ENCODE measurements at places on chromosomes 7 and 10.
A peak's percentile ranks its signal among the peaks of the same experiment; 100 is the strongest.

DNA sequence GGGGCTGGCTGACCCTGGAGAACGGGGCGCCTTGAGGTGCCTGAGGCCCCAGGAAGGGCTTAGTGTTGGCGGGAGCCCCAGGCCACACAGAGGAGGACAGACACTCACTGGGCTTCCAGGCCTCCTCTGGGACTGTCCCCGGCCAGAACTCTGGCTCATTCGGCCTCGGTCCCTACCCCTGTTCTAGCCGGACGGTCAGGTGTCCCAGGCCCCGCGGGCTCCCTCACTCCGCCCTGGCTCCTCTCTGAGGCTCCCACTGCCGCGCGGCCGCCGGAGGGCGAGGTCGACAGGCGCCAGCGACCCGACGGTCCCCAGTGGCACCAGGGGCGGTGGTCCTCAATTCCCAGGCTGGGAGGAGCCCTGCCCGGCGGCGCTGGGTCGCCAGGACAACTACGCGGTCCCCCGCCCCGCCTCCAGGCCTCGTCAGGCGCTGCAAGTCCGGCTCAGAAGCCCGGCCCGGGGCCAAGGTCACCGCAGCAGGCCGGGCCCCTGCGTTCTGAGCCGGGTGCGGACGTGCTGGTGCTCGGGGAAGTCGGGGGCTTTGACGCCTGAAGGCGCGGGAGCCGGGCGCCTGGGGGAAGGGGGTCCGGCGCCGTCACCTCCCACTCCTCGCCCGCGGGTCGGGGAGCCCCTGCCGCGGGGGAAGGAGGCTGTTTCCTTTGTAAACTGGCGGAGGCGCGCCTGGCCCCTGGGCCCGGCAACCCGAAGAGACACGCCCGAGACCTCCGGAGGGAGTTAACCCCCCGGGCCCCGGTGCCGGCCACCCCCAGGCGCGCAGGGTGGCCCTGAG lies 1.1 kb upstream of the PWWP2B start:
- peak overlapping the region; percentile 66 for H3K4me3 ChIP-seq
- H3K36me3 ChIP-seq = no peaks in the 10 kb centered on the region
- no peaks in the 10 kb centered on the region for H3K4me1 ChIP-seq
- no peak overlapping the region for H3K27ac ChIP-seq

DNA sequence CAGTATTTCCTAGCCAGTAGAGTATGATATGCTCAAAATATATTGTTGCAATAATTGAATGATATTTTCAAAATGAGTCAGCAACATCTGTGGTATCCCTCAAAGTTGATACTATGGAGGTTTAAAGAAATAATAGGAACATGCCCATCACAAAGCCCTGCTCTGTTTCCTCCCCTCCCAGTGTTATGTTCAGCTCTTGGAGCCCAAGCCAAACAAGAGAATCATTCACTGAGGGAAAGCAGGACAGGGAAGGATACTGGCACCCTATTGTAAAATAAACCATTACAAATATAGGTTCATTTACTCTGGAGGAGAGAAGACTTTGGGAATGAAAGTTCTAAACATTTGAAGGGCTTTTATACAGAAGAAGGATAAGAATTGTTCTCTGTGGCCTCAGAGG lies 37.6 kb downstream of the SORCS3 start:
- H3K27me3 ChIP-seq = no peaks in the 10 kb centered on the region
- no peaks in the 10 kb centered on the region for H3K36me3 ChIP-seq
- H3K4me3 ChIP-seq = no peak overlapping the region
- H3K4me1 ChIP-seq = peaks cover 3% of the 10 kb centered on the region
- no peak overlapping the region for H3K27ac ChIP-seq

- no peaks in the 10 kb centered on the region for H3K27me3 ChIP-seq
- H3K27ac ChIP-seq = no peak overlapping the region
- no peak for DNase-seq
Observed at GRCh38 chr7:140876519-140877248, 48.0 kb downstream of the BRAF start.

- H3K4me1 ChIP-seq = peaks cover 4% of the 10 kb centered on the region
- no peak overlapping the region for H3K4me3 ChIP-seq
- H3K27ac ChIP-seq = no peak overlapping the region
- no peaks in the 10 kb centered on the region for H3K27me3 ChIP-seq
- H3K36me3 ChIP-seq = no peaks in the 10 kb centered on the region
Observed at GRCh38 chr10:86252556-86252955, 114.0 kb downstream of the GRID1 start.

DNA sequence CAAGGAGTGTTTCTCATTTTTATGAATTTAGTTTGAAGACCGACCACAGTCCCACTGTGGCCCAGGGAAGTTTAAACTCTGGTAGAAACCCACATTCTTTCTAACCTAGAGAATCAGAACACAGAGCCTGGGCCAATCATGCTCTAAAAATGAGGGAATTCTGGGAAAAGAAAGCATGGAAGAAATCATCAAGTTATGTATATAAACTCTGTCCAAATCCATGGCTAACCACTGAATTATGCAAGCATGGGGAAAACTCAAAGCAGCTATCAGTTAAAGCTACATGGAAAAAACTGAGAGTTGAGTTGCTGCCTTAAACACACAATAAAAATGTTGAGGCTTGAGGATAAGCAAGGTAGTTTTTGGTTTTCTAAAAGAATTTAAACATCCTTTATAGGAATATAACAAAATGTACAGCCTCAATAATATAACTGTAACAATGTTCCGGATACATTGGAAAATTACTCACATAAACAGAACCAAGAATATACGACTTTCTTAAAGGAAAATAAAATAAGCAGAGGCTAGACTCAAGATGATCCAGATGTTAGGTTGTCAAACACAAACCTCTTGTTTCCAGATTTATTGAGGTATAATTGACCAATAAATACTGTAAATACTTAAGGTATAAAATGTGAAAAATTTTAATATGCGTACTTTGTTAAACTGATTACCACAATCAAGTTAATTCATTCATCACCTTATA lies 311.2 kb upstream of the GNAI1 start:
- H3K27ac ChIP-seq = no peak overlapping the region
- no peak overlapping the region for H3K4me3 ChIP-seq
- DNase-seq = no peak

- DNase-seq = no peak
- H3K4me3 ChIP-seq = no peak overlapping the region
- no peaks in the 10 kb centered on the region for H3K36me3 ChIP-seq
- H3K27ac ChIP-seq = no peak overlapping the region
Observed at GRCh38 chr10:74451127-74451829, 300.3 kb downstream of the ADK start.

DNA sequence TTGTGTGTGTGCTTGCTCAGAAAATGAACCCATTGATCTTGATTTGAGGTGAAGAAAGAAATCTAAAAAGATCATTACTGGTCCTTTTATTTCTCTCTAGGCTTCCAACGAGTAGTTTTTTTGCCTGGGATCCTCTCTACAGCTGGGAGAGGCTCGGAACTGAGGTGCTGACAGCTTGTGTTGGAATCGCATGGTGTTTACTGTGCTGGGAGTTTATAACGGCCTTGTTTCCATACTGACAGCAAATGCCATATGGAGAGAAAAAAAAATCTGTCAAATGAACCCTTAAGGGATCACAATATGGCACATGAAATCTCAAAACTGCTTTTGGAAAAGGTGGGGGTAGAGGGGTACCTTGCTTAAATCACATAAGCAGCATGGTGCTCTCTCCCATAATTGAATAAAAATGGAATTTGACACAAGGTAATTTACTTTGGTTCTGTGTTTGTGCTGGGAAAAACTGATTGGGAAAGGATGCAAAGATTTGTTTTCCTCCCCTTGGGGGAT lies 165.0 kb downstream of the RGS10 start:
- no peaks in the 10 kb centered on the region for H3K4me1 ChIP-seq
- DNase-seq = no peak
- H3K4me3 ChIP-seq = no peak overlapping the region
- H3K27me3 ChIP-seq = no peaks in the 10 kb centered on the region

- peaks cover 4% of the 10 kb centered on the region for H3K4me1 ChIP-seq
- peak overlapping the region; percentile 71 for H3K4me3 ChIP-seq
- H3K36me3 ChIP-seq = peaks cover 4% of the 10 kb centered on the region
- peak; percentile 99 for DNase-seq
- no peaks in the 10 kb centered on the region for H3K27me3 ChIP-seq
Observed at GRCh38 chr10:133309100-133309719, 496 bp downstream of the ZNF511 start.

GRCh38 chr7:5363729-5364128 lies 59.9 kb downstream of the TNRC18 start:
- no peaks in the 10 kb centered on the region for H3K4me1 ChIP-seq
- no peak overlapping the region for H3K27ac ChIP-seq

DNA sequence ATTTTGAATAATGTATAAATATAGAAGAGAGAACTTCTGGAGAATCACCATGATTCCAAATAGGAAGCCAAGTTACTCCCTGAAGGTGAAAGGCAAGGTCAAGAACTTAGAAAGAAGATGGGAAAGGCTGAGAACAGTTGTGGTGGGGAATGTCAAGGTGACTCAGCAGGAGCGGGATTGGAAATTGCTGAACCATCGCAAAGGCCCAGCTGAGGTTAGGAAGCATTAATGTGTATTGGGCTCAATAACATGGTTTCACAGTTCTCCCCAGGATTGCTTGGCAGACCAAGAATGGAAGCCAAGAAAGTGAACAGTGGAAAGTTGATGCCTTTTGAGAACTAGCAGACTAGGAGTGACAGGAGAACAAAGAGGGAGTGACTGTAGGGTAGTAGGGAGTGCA lies 133.3 kb downstream of the VTI1A start:
- H3K27ac ChIP-seq = no peak overlapping the region
- H3K27me3 ChIP-seq = no peaks in the 10 kb centered on the region
- DNase-seq = no peak

DNA sequence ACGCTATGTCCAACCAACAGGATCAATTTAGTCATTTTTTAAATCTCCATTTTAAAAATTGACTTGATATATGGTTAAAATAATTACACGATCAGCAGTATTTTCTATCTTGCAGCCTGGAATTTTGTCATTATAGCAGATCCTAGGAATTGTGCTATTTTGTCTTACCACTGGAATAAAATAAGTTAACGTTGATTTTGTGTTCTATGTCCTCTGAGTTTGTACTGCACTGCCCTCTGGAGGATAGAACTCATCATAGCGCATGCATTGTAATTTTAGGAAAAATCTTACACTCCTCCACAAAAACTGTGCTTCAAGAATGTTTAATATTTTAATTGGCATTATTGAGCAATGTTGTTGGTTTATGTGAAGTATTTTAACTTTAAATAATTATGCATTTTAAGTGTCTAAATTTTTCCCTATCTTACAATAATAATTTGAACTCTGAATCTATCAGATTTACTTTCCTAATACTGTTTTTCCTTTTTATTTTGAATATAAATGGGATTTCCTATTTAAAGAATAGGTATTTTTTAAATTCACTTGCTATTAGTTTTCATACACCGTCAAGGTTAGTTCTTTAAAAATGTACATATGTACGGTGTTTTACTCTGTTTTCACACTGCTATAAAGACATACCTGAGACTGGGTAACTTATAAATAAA lies 220.1 kb downstream of the PPP1R3A start:
- no peaks in the 10 kb centered on the region for H3K36me3 ChIP-seq
- H3K27ac ChIP-seq = no peak overlapping the region
- no peak overlapping the region for H3K4me3 ChIP-seq
- no peak for DNase-seq
- H3K27me3 ChIP-seq = no peaks in the 10 kb centered on the region
- no peaks in the 10 kb centered on the region for H3K4me1 ChIP-seq

DNA sequence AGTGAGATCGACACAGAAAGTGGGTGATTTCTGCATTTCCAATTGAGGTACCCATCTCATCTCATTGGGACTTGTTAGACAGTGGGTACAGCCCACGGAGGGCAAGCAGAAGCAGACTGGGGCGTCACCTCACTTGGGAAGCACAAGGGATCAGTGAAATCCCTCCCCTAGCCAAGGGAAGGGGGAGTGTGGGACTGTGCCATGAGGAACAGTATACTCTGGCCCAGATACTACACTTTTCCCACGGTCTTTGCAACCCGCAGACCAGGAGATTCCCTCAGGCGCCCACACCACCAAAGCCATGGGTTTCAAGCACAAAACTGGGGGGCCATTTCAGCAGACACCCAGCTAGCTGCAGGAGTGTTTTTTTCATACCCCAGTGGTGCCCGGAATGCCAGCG lies 99.8 kb downstream of the ODAD2 start:
- no peaks in the 10 kb centered on the region for H3K27me3 ChIP-seq
- H3K4me3 ChIP-seq = no peak overlapping the region
- DNase-seq = no peak
- H3K27ac ChIP-seq = no peak overlapping the region
- H3K36me3 ChIP-seq = no peaks in the 10 kb centered on the region

- no peak overlapping the region for H3K4me3 ChIP-seq
- H3K4me1 ChIP-seq = peaks cover 19% of the 10 kb centered on the region
- no peaks in the 10 kb centered on the region for H3K27me3 ChIP-seq
- H3K27ac ChIP-seq = no peak overlapping the region
- no peak for DNase-seq
Observed at GRCh38 chr7:131188367-131189339, 139.0 kb upstream of the MKLN1 start.

- H3K27me3 ChIP-seq = no peaks in the 10 kb centered on the region
- H3K27ac ChIP-seq = no peak overlapping the region
- no peaks in the 10 kb centered on the region for H3K36me3 ChIP-seq
- no peak for DNase-seq
- H3K4me3 ChIP-seq = no peak overlapping the region
- H3K4me1 ChIP-seq = no peaks in the 10 kb centered on the region
Observed at GRCh38 chr10:96746503-96746902, 26.2 kb upstream of the PIK3AP1 start.

DNA sequence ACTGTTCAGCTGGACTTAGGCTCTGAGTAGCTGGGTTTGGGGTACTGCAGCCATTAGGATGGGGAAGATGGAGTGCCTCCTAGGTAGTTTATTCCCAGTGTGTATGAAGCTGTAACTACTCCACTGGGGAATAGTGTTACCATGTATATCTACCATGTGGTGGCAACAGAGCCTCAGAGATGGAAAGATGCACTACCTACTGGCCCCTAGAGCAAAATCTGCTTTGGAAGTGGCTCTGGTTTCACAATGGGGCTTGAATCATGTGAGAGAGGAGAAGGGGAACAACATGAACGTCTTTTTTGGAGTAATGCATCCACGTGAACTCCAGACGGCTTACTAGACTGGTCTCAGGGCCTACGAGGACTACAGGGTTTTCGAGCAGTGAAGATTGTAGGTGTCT lies 167.3 kb downstream of the CALCR start:
- H3K4me1 ChIP-seq = no peaks in the 10 kb centered on the region
- DNase-seq = no peak
- no peaks in the 10 kb centered on the region for H3K36me3 ChIP-seq
- H3K27me3 ChIP-seq = no peaks in the 10 kb centered on the region
- no peak overlapping the region for H3K4me3 ChIP-seq

- peaks cover 25% of the 10 kb centered on the region for H3K4me1 ChIP-seq
- no peaks in the 10 kb centered on the region for H3K36me3 ChIP-seq
- H3K27me3 ChIP-seq = peaks cover 57% of the 10 kb centered on the region
Observed at GRCh38 chr10:101061624-101062231, at the start of gene KAZALD1. Gene KAZALD1 (plus strand): TSS chr10:101061989. CDS start chr10:101062593, 604 bp downstream.

GRCh38 chr10:4062072-4062471 lies 277.1 kb upstream of the KLF6 start:
- no peak for DNase-seq
- no peaks in the 10 kb centered on the region for H3K4me1 ChIP-seq
- no peaks in the 10 kb centered on the region for H3K36me3 ChIP-seq
- no peak overlapping the region for H3K27ac ChIP-seq

GRCh38 chr10:22621726-22622125 lies 92.7 kb downstream of the PIP4K2A start:
- no peak overlapping the region for H3K27ac ChIP-seq
- no peak overlapping the region for H3K4me3 ChIP-seq
- H3K36me3 ChIP-seq = no peaks in the 10 kb centered on the region

- no peak overlapping the region for H3K4me3 ChIP-seq
- no peaks in the 10 kb centered on the region for H3K36me3 ChIP-seq
- H3K4me1 ChIP-seq = no peaks in the 10 kb centered on the region
Observed at GRCh38 chr7:21338728-21339164, 89.1 kb upstream of the SP4 start.

GRCh38 chr7:115526278-115526677 lies 504.3 kb downstream of the TFEC start:
- H3K27me3 ChIP-seq = peaks cover 2% of the 10 kb centered on the region
- no peaks in the 10 kb centered on the region for H3K36me3 ChIP-seq
- H3K4me3 ChIP-seq = no peak overlapping the region
- H3K4me1 ChIP-seq = peaks cover 6% of the 10 kb centered on the region

Data from H1 (cell line).